Liver (tissue), 10 donors: ENCODE measurements at places on chromosomes 12 and 14.

DNA sequence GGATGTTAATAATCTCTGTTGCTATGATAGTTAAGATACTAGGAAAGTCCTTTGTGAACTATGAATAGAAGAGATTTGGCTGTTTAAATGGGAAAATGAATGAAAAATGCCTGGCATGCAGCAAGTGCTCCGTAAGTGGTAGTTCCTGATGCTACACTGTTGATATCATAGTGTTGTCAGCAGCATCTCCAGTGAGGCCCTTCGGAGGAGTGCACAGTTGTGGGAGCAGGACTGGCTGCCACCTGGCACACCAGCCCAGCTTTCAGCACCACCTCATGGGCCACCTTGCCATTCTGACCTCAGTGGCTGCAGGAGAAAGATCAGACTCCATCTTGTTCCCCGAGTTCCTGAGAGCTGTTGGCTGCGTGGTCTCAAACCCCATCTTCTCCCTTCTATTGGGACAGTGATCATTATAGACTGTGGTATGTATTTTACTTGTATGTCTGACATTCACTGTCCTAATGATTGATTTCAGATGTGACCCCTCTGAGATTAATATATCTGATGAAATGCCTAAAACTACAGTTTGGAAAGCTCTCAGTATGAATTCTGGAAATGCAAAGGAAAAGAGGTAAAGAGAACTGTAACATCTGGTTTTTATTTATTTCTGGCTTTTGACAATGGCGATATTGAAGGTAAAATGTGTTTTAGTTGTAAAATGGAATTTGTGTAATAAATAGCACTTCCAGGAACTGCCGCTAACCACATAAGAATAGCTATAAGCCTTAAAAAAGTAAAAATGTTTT lies 80.9 kb downstream of the SLC4A8 start:
- no peak for DNase-seq

DNA sequence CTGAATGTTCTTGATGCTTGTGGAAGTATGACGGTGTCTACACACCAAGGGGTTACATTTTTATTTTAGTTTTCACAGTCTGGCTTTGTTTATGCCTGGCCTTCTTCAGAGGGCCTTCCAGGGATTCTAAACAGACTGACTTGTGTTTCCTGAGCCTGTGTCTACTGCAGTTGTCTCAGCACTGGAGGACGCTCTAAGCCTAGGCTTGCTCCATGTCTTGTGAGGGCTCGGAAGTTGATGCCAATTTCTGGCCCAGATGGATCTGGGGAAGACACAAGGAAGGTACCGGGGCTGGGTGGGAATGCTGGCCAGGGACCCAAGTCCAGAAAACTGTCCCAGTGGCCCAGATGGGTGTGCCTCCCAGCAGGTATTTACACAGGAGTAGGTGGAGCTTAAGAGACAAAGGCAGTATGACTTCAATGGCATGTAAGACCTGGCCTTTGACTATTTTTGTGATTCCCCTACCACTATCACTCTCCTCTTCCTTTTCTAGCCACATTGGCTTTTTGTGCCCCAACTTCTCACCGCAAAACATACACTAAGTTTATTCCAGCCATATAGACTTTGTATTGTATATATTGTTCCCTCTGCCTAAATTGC lies 56.9 kb downstream of the GPR137C start:
- DNase-seq = no peak

GRCh38 chr12:81381951-81382350 lies 304.1 kb downstream of the ACSS3 start:
- DNase-seq = no peak

- no peak for DNase-seq
These were observed 121.6 kb downstream of the KTN1 start for GRCh38 chr14:55701638-55702037.

DNA sequence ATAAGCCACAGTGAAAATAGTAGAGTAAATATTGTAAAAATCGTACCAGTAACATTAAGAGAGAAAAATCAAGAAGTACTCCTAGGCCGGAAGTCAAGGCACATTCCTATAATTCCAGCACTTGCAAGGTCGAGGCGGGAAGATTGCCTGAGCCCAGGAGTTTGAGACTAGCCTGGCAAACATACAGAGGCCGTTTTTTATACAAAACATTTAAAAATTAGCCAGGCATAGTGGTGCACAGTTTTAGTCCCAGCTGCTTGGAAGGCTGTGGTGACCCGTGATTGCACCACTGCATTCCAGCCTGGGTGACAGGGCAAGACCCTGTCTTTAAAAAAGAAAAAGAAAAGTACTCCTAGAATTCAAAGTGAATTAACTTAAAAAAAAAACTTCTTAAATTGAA lies 341.8 kb downstream of the C12orf50 start:
- DNase-seq = no peak

DNA sequence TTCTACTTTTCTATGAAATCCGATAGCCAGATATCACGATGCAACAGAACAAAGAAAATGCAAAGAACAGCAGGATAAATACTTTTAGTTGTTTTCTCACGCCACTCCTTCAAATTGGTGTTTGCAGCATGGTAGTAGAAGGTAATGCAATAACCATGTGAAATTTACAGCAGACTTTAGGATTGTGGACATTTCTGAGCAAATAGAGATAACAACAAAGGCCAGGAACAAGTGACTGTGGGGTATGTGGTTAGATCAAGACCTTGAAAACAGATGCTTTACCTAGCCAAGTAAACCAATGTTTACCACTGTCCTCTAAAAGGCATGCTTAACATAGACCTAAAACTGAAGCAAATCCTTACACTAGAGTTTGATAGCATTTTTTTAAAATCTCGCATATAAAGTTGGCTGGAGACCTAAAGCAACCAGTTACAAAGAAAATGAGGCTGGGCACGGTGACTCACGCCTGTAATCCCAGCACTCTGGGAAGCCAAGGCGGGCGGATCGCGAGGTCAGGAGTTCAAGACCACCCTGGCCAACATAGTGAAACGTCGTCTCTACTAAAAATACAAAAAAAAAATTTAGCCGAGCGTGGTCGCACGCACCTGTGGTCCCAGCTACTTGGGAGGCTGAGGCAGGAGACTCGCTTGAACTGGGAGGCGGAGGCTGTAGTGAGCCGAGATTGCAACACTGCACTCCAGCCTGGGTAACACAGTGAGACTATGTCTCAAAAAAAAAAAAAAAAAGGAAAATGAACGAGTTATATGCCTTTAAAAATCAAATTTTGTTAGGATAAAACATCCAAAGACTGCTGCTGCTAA lies 123.2 kb upstream of the FOXN3 start:
- no peak for DNase-seq

- no peak for DNase-seq
These were observed 43.1 kb upstream of the KRR1 start for GRCh38 chr12:75554556-75554880.

- no peak for DNase-seq
These were observed 52.3 kb downstream of the GNS start for GRCh38 chr12:64706857-64707256.
